Right renal cortex interstitium (tissue), 3 donors: ENCODE measurements at places on chromosomes 5 and 9. TPM values are rescaled to one million over a fixed set of nuclear protein-coding genes. Genes with fewer than 3 reads are reported as not detected.

DNA sequence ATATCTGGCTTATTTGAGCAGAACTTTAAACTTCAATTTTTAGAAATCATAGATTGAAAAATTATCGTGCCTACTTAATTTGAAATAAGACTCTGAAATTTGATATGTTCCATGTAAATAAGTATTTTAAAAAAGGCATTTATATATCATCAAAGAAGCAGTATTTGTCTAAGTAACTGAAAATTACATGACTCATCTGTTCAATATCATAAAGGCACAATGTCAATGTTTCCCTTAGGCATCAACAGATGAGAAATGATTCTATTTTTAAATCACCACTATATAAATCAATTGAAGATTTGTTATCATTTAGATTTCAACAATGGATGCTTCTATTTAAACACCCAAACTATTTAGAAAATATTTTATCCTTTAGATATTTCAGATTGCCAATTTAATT lies 142.9 kb upstream of the POU5F2 start:
- no peak for DNase-seq

DNA sequence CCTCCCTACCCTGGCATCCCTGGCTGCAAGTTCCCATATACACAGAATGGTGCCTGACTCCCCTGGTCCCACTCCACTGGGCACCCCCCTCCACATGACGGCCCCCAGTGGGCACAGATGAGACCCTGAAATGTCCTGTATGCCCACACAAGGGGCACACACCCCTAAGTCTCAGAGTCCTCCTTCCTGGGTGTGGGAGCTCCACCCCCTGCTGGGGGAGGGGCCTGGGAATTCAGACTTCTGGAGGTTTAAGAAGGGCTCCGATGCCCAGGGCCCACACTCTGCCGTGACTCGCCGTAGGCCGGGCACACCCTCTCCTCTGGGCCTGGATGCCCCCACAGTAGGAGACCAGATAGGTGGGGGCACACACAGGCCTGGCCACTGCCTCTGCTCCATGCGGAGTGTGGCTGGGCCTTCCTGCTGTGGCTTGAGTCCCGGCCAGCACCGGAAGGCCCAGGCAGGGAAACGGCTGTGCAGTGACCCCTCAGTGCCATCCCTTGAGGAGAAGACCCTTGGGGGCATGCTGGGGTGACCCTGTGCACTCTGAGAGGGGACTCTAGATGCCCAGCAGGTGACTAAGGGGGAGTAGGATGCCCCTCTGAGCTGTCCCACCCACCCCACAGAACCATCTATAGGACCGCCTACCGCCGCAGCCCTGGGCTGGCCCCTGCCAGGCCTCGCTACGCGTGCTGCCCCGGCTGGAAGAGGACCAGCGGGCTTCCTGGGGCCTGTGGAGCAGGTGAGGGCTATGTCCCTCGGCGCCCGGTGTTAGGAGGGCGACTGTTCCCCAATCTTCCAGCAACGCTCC lies 6.5 kb downstream of the EGFL7 start:
- DNase-seq: no peak

SLC44A1 gene
- polyA plus RNA-seq: 61.6 TPM

DNA sequence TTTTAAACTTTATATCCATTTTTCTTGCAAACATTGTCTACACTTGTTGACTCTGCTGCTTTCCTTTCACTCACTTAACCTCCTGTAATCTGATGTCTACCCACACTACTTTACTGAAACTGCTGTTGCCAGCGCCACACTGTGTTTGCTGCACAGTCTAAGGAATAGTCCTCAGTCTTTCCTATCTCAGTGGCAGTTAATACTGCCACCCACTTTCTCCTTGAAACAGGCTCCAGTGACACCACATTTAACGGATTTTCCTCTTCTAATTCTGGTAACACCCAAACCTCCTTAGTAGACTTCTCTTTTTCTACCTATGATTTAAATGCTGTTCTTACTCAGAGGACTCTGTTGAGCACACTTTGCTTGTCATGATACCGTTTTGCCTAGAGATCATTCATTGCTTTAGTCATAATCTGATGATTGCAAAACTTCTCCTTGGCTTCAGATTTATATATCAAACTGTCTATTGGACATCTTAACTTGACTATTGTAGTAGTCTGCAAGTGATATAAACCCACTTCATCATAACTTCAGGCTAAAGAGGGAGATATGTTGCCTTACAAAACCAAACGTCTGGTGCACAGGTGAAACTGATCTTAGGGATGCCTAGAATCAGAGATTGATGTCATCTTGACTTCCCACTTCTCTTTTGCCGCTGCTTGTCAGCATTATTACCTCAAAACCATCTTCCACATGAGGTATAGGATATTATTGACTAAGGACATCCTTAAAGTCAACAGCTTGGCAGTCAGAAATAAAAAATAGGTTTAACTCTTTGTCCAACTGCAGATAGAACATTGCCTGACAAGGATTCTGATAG lies 94.1 kb downstream of the CDC42SE2 start:
- no peak for DNase-seq

- DNase-seq: no peak
Measured at GRCh38 chr5:134459010-134459403, 47.3 kb upstream of the CDKN2AIPNL start.

CD14 gene
- polyA plus RNA-seq: 5.6 TPM

GRCh38 chr9:27019589-27019988 lies 14.1 kb upstream of the LRRC19 start:
- DNase-seq: no peak

DNA sequence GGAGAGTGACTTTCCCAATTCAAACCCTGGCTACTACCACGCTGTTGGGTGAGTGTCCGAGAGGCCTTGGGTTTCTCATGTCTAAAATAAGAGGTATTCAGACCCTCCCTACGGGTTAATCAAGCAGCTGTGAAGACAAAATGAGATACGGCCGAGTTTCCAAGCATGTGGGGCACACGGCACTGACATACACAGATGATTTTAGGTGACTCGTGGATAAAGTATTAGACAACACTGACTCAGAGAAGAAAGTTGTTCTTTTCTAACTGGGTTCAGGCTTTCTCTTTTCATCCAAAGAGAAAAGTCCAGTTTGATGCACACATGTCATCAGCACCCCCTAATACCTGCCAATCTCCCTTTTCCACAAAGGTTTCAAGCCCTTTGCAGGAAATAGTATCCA lies 15.6 kb downstream of the FOXI1 start:
- no peak for DNase-seq

NUTM2F gene
- not detected for polyA plus RNA-seq

SNCAIP gene
- polyA plus RNA-seq: 29.1 TPM

DNA sequence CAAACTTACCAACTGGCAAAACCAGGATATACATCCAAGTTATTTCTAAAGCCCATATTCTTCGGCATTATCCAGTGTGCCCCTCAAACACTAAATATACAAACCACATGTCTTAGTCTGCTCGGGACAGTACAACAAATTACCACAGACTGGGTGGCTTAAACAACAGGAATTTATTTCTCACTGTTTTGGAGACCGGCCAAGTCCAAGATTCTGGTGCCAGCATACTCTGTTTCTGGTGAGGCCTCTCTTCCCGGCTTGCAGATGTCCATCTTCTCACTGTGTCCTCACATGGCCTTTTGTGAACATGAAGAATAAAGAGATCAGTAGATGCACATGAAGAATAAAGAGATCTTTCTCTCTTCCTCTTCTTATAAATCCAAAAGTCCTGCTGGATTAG lies 12.9 kb upstream of the SLCO6A1 start:
- no peak for DNase-seq

GRCh38 chr5:61659221-61659696 lies 327.2 kb downstream of the ZSWIM6 start:
- DNase-seq: no peak

DNA sequence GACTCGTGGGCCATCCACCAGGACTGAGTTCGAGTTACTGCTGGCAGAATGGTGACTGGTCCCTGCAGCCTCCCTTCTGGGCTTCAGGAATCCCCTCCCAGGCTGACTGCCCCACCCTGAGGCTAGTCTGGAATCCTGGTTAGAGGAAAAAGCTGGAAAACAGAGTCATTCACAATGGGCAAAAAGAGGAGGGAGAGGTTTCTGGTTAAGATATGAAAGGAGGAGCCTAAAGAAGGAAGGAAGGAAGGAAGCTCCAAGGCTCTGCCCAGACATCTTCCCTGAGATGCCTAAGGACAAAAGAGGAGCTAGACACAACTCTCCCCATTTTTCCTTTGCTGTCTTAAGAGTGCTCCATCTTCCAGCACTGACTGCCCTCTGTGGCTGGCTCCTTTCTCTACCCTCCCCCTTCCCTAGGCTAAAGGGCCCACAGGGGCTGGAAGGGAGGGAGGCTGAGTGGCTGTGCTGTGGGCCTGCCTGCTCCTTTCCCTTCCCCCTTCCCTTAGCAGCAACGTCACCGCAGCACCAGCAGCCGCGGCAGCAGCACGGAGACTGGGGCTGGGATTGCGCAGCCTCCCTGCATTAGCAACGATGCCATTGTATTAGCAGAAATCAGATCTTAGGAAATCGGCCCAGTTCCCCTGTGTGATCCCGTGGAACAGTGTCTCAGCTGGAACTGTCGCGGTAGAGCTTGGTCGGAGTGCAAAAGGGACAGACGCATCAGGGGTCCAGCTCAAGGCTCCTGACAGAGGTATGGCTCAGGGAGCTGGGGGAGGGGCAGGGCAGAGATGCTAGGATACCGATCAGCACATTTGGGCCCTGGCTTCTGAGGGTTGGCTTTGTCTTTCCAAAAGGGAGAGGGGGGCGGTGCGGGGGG lies 48.7 kb downstream of the RUSC2 start:
- peak; percentile 77 for DNase-seq

GRCh38 chr5:151113651-151114050 lies 32.8 kb upstream of the TNIP1 start:
- DNase-seq: no peak

DNA sequence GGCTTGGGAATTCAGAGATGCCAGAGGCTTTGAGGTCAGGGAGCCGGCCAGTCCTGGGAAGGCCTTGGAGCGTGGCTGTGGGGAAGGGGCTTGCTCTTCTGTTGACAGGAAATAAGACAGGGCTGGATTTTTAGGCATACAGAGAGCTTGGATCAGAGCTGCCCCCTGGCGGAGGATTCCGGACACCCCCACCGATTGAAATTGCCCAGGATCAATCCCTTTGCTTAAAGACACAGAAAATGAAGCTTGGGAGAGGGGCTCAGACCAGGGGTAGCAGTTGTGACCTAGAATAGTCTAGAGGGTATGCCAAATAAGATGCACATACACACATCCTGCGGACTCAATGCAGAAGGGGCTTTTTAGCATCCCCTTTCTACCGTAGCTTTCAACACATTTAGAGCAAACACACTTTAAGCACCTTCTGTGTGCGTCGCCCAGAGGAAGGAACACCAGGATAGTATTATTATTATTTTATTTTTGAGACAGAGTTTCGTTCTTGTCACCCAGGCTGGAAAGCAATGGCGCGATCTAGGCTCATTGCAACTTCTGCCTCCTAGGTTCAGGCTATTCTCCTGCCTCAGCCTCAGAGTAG lies 1.7 kb upstream of the NTMT1 start:
- DNase-seq: no peak

GRCh38 chr5:109833946-109834345 lies 144.2 kb downstream of the MAN2A1 start:
- no peak for DNase-seq

- no peak for DNase-seq
Measured at GRCh38 chr9:105973951-105974351, 279.6 kb downstream of the TMEM38B start.

ATP10B gene
- 0.50 TPM for polyA plus RNA-seq

DNA sequence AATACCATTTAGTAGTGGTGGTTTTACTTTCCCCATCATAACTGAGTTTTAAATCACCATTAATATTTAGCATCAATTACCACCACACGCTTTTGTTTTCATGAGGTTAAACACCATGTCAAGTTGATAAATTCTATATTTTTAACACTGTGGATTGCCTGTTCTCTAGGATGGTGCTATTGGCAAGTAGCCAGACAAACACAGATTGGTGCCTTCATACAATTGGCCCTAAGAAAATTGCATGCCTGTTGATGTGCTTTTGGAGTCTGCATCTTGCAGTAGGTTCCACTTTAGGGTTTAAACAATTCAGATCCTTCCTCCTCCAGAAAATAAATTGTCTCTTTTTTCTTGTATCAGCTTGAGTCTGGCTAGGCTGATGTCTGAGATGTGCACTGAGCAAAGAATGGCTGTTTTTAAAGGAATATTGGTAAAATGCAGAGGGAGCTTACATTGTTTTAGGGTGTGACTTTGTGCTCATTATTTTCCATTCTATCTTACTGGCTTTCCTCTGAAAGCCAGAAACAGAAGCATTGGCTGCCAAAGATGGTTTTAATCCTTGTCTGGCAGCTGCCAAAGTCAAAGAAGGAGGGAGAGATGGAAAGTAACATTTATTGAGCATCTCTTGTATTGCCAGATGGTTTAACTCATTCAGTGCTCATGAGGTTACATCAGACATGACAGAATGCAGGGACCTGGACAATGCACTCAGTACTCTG lies 19.6 kb upstream of the MAN2A1 start:
- no peak for DNase-seq

HRH2 gene
- polyA plus RNA-seq: 2.6 TPM

DNA sequence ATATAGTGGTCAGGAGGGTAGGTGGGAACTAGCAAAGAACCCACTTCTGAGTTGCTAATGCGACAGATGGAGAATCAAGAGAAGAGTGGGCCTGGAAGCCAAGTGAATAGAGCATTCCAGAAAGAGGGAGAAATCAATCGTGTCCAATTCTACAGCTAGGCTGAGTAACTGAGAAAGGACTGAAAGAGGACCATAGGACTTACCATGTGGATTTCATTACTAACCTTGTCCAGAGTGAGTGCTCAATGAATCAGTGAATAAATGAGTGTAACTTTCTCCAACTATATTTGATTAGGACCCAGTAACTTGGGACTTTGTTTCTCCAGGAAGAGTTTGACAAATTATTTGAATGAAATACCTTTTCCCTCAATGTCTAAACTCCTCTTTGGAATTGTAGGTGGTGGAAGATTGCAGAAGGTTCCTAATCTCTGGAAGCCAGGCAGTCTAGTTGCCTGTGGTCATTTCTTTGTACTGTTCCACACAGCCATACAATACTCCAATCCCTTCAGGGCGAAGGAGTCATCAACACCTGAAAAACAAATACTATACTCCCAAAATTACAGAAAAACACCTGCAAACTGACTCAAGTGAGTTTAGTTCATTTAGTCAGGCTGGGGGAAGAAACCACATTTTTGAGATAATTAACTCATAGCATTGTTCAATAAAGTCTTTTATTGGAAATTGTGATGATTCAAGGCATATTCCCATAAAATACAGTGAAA lies 2.6 kb upstream of the F2RL1 start:
- DNase-seq: no peak

IL4 gene
- polyA plus RNA-seq: not detected

DNA sequence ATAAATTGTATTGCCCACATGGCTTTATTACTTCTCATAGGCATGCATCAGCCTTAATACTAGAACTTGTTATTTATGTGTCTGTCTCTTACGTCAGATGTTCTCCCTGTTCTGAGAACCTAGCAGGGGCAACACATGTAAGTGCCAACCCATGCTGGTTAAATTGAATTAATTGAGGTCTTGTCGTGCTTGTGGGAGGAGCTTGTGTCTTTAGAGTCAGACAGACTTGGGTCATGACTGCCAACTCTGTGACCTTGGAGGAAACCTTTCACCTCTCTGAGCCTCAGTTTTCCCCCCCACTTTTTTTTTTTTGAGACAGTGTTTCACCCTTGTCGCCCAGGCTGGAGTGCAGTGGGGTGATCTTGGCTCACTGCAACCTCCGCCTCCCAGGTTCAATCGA lies 2.2 kb upstream of the MEGF9 start:
- DNase-seq: no peak
